Hepatocyte (in vitro differentiated cells): ENCODE measurements at places on chromosomes 6 and 20.

- DNase-seq, result no peak
Measured at GRCh38 chr20:61738601-61739069, 327.0 kb downstream of the TAF4 start.

DNA sequence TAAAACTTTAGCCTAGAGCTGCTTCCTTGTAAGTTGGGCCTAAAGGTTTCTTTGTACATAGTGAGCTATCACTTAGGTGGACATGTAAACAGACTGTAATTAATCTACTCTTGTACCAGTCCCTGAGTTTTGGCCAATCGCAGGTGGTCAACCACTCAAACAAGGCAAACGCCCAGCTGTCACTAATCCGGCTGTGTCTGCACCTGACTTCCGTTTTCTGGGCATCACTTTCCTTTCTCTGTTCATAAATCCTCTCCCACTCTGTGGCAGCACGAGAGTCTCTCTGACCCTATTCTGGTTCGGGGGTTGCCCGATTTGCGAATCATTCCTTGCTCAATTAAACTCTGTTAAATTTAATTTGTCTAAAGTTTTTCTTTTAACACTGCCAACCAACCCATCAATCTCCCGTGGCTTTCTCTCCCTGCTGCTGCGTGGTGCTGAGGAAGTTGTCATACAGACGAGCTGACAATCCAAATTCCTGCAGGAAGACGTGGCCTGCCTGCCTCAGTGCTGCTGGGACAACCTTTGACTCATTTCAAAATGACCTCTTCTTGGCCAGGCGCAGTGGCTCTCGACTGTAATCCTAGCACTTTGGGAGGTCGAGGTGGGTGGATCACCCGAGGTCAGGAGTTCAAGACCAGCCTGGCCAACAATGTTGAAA lies 206.3 kb downstream of the QKI start:
- no peak for DNase-seq

DNA sequence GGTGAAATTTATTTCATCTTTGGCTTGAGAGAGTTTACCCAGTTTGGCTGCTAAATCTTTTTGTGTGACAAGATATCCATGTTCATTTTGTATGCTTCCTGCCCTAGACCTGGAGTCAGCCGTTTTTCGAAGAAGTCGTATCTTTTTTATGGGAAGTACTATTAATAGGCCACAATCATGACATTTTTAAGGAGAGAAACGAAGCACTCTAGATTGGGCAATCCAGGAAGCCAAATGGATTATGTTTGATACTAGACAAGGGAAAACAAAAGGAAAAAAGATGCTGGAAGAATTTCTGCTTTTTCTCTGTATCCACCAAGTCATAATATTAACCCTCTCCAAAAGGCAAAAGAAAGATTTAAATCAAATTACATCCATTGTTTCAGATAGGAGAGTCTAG lies 214.6 kb downstream of the HDGFL1 start:
- no peak for DNase-seq

DNA sequence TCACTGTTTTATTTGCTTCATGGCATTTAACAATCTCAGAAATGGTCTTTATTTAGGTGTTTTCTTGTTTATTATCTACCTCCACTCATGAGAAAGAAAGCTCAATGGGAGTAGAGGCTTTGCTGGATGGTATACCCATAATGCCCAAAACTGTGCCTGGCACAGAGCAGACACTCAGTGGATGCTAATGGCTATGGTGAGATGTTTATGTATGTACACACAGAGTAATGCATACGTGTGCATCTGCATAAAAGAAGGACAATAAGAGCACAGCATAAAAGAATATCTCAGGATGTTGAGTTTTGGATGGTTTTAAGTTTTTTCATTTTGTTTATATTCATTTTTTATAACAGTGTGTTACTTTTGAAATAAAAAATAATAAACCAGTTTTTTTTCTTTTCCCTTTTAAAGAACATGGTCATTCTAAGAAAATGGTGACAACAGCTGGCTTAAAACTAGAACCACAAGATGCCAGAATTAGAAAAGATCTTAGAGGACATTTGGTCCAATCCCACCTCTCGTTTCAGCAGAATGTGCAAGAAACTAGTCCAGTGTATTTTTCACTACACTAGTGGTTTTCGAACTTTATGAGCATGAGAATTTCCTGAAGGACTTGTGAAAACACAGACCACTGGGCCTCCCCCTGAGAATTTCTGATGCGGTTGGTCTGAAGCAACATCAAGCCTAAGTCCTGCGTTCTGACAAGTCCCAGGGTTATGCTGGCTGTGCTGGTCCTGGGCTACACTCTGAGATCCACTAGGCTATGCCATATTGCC lies 131.9 kb downstream of the FYN start:
- no peak for DNase-seq

DNA sequence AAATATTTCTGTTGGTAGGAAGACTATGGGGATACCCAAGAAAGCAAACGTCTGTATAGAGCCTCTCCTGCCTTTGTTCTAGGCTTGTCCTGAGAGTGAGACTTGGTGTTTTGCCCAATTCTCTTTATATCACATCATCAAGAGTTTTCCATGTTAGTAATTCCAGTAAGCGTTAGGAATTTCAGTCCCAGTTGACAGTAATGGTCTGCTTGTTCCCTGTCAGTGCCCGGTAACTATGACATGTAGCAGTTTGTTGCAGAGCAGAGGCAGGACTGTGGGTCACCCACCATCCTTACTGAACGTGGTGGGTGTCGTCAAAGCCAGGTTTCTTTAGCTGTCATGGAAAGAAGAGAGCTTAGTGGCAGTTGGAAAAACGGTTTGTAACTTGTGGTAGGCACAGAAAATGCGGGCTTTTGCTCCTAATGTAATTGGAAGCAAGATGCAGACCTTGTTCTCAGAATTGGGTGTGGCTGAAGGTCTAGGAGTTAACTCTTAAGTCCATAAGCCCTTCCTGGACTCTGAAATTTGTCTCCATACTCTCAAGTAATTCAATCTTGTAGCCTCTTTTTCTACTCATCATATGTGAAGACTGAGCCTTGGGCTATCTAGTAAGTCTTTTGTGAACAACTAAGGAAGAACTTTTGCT lies 188.8 kb downstream of the TMEM242 start:
- no peak for DNase-seq

DNA sequence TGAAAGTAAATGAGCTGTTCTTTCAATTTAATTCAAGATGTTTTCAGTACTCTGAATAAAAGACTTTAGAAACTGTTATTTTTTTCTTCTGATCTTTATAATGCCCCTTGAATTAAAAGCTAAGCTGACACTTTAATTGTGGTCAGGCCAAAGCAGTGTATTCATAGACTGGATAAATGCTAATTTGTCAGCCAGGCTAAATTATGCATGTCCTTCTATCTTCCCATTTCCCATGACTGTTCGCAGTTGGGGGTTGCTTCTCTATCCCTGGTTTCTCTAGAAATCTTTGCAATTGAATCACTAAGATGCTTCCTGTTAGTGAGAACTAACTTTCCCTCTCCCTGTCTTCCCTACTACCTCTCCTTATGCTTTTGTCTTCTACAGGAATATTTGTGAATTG lies 396.2 kb downstream of the RFPL4B start:
- DNase-seq, result no peak

DNA sequence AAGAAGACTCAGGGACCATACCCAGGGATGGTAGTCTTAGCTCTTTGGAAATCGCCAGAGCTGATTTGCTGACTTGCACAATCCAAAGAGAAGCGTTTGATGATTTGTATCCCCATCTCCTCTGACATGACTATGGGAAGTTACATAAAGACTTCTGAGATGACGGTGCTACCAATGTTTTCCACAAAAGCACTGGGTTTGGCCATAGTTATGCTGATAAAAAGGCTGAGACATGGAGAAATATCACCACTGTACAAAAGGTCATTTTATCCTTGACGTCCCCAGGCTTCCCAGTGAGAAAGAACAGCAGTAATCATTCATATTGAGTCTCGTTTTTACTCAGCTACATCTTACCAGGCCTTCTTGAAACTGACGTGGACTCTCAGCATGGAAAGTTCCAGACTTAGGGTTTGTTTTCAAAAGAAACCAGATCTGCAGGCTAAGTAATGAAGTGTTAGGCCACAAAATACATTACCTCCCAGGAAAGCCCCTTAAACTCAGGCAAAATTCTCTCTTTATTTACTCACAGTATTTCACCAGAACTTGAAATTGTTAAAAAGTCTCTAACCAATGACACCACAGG lies 370.3 kb upstream of the JARID2 start:
- no peak for DNase-seq

GRCh38 chr20:48070991-48071652 lies 285.8 kb upstream of the SULF2 start:
- DNase-seq, result no peak

DNA sequence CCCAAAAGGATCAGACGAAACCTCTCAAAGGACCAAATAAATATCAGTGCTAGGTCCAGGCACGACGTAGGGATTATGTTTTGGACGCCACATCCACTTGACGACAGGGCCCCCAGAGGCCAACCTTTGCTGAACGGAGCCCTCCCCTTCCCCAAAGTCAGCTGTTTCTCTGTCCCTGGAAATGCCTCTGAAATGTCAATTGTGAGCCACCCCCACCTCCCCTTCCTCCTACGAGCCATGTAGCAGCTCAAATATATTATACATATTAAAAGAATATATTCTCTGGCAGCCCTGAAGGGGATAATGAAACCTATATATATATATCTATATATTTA lies 39.6 kb upstream of the BLCAP start:
- no peak for DNase-seq

GRCh38 chr20:483815-484644 lies 21.7 kb upstream of the TBC1D20 start:
- no peak for DNase-seq

- no peak for DNase-seq
Measured at GRCh38 chr6:138986578-138986977, 1.5 kb downstream of the REPS1 start.

- no peak for DNase-seq
Measured at GRCh38 chr20:59825563-59825920, 107.9 kb downstream of the SYCP2 start.
